ENCODE measurements at places on chromosomes 7 and 10.

- DNase-seq, result no peak
Measured at GRCh38 chr10:101028446-101029337, 2.2 kb downstream of the PDZD7 start.

GRCh38 chr10:48291190-48291589, 15.3 kb upstream of the MAPK8 start:
- no peak for DNase-seq

GRCh38 chr7:83478616-83479015, 170.3 kb downstream of the SEMA3E start:
- no peak for DNase-seq

DNA sequence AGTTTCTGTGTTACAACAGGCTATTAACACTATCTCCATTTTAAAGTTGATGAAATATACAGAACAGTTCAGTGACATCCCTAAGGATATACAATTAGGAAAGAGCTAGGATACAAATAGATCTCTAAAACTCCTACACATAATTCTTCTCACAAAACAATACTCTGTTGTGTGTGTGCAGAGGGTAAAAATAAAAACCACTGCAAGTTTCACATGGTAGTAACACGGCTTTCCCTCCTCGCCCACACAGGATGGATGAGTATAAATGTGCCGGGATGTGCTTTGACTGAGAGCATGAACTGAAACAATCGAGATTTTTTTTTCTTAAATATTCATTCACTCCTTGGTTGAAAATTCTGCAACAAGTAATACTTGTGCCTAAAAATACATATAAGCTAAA, 131.5 kb upstream of the C1QL3 start:
- no peak for DNase-seq

GRCh38 chr7:77855371-77856083, 57.0 kb downstream of the PHTF2 start:
- no peak for DNase-seq

DNA sequence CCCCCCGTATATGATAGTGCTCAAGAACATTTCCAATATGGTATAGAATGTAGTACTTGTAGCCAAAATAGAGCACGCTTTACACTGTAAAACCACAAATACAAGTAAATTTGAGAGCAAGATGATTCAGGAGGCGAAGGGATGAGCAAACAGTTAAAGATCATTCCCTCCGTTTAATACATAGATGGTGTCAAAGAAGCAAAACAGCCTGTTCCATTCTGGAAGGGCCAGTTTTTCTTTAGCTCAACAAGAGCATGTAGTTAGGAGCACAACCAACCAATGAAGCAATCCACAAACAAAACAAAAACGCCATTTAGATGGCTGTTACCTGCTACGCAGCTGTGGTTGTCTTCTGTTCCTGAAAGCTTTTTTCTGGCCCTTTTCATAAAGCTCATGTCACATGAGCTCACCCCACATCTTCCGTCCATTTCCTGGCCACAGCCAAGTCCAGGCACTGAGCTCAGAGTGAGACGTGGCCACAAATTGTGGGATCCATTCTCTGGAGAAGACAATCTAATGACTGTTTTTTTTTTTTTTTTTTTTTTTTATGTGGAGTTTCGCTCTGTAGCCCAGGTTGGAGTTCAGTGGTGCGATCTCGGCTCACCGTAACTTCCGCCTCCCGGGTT, 185.6 kb downstream of the FANK1 start:
- no peak for DNase-seq

- DNase-seq, result no peak
Measured at GRCh38 chr7:16212610-16213009, 208.7 kb downstream of the CRPPA start.

DNA sequence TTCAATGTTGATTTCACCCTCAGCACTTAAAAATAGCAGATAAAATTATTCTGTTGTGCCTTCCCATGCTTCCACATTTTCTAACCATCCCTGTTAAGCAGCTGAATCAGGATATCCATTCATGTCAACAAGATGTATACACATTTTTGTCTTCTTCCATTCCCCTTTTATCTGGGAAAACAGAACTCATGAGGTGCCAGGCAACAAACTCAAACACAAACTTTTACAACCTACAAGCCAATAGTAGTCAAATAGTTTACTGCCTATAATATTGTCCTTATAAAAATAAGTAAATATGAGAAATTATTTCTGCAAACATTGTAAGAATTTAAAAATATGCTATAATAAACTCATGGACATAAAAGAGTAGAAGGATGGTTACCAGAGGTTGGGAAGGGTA, 1569.8 kb downstream of the REEP3 start:
- no peak for DNase-seq

- DNase-seq, result no peak
Measured at GRCh38 chr10:74705358-74705980, 120.9 kb upstream of the KAT6B start.

GRCh38 chr10:53223851-53224250, 451.3 kb upstream of the MBL2 start:
- DNase-seq, result no peak

DNA sequence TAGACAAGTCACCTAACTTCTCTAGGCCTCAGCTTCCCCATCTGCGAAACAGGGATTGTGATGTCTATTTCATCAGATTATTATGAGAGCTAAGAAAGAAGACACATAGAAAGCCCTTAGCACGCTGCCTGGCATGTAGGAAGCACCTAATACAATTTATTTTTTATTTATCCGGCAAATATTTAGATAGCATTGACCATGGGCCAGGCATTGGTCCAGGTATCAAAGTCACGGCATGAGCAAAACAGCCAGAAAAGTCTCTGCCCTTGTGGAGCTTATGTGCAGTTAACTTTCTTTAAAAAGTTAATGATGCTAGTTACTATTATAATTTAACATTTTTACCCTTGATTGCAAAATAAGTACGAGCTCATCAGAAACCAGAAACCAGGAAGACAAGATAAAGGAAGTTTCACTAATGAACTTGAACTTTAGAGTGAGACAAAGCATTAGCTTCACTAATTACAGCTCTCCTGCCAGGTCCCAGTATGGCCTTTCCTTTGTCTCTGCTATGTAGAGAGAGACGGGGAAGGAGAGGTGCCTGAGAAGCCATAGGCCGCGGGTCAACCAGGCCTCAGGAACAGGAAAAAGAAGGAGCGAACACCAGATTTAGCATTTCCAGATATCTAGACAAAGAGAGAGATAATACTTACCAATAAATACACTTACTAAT, 139.5 kb upstream of the ADAM12 start:
- DNase-seq, result no peak

- DNase-seq, result no peak
Measured at GRCh38 chr7:106944035-106944665, 79.1 kb downstream of the PIK3CG start.

DNA sequence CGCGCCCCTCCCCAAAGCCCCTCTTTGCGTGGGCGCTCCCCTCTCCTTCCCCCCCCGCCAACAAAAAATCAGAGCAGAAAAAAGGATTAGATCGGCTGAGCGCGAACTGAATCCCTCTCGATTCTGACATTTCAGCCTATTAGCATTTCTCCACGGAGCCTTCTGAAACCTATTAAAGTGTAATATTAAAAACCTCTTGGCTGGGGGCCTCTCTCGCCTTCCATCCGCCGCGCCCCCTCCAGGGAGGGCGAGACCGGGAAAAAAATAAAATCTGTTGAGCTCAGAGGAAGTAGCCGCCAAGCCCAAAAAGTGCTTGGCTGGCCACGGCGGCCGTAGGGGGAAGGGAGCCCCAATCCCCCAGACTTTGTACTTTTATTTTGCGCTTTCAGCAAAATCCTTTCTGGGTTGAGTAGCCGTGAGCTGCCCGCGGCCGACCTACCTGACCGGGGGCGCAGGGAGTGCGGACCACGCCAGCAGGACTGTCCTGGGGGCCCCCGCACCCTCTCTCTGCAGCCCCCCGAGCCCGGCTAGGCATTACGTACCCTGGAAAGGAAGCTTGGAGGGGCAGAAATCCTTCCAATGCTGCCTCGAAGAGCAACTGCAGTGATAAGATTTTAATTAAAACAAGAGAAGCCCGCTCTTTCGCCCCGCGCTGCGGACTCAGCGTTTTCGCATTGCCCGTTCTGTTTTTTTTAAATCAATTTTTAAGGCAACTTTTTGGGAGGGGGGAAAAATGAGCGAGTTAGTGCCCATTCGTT, 1.3 kb upstream of the TNRC18 start:
- no peak for DNase-seq

- no peak for DNase-seq
Measured at GRCh38 chr10:66723608-66724400, 202.0 kb upstream of the LRRTM3 start.

- DNase-seq, result peak; percentile 60
Measured at GRCh38 chr10:131453721-131454634, 142.5 kb upstream of the TCERG1L start.

DNA sequence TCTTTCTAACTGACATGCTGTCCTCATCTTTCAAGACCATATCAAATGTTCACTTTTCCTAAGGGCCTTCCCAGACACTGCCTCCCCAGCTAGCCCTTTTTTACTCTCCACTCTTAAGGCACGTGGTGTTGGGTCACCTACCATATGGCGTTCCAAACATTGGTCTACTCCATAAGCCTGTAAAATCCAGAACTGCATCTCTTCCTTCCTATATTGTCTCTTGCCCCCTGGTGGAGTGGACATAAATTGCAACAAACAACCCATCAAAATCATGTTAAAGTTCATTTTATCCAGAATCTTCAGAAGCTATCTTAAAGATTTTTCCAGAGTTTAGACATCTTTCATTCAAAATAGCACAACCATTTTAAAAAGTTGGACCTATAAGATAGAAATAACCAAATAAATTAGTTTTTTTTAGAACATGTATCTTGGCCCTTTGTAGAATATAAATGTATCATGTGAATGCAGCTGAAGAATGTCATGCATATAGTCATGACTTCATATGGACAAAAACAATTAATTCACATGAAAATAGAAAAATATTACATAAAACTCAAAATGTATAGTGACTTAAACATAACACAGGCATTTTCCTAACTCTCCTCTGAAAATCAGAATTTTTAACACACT, 180.6 kb upstream of the CHRM2 start:
- DNase-seq, result no peak

- no peak for DNase-seq
Measured at GRCh38 chr7:52917982-52918578, 117.4 kb upstream of the POM121L12 start.

GRCh38 chr7:24817339-24817738, 60.1 kb upstream of the GSDME start:
- DNase-seq, result no peak

DNA sequence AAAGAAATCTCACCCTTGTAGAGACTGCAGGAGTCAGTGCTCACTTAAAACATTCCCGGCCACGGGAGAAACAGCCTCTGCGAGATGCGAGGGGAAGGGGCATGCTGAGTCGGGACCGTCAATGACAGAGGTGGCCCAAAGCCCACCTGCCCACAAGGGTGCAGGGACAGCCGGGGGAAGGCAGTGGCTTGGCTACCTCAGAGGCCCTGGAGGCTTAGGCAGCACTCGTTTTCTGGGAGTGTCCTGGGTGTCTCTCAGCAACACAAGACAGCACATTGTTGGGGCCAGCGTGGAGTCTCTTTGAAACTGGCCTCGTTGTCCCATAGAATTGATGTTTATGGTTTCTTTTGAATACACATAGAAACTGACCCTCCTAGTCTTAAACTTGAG, 25.6 kb upstream of the SYCE1 start:
- no peak for DNase-seq

- DNase-seq, result no peak
Measured at GRCh38 chr7:123023126-123023525, 27.6 kb upstream of the TAS2R16 start.

DNA sequence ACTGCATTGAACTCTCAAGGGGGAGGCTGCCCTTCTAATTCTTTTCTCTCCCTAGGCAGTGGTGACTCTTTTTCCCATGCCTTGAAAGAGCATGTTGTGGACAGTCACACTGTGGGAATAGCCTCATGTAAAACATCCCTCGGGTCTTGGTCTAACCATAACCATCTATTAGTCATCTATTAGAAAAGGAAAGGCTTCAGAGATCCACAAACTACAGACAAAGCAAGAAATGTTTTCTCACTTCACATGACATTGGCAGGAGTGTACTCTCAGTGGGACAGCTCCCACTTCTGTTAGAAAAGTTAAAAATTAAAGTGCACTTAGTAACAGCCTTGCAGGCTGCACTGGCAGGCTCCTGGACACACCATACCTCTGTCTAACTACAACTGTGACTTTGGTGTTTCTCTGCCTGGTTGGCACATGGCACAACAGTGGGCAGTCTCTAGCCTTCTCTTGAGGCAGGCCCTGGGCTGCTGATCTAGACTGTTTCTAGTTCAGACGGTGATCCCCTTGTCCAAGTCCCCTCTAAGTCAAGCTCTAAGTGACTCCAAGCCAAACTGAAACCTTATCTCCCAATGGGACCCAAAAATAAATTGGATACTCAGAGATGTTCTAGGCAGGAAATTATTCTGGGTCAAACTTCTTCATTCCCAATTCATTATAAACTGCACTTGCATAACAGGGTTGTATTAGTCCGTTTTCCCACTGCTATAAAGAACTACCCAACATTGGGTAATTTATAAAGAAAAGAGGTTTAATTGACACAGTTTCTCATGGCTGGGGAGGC, 57.9 kb upstream of the ITGB1 start:
- DNase-seq, result no peak

DNA sequence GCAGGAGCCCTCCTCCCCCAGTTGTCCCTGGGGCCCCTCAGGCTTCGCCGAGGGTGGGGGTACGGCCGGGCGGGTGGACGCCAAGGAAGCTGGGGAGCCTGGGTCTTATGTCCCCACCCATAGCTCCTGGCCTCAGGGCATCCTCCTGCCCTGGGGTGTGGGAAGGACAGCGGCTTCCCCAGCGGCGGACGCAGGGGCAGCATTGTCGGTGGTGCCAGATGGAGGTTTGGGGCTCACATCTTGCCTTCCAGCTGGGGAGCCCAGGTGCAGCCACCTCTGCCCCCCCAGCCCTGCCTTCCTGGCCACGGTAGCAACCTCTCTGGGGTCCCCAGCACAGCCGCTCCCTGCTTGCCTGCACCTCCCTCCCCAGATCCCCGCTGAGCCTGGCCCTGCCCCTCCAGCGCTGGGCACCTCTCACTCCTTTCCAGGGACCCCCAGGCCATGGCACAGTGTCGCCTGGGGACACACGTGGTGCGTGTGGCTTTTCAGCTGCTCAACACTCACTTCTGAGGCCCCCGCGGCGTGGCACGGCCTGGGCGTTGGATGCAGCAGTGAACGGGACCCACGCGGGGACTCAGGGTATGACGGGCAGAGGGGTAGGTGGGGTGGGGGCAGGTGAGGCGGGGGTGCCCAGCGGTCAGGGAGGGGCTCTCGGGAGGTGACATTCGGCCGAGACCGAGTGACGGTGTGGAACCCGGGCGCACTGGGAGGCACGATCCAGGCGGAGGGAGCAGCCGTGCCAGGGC, 53.1 kb downstream of the UNCX start:
- DNase-seq, result no peak

Measured in stimulated activated CD4-positive, alpha-beta T cell treated with anti-CD3 and anti-CD28 coated beads, Interleukin-4, amount 100 ng/mL, for 4 hours (primary cell).